Glomerular endothelial cell (primary cell): ENCODE measurements at places on chromosomes 5 and 9. TPM values are rescaled to one million over a fixed set of nuclear protein-coding genes. Genes with fewer than 3 reads are reported as not detected.

DNA sequence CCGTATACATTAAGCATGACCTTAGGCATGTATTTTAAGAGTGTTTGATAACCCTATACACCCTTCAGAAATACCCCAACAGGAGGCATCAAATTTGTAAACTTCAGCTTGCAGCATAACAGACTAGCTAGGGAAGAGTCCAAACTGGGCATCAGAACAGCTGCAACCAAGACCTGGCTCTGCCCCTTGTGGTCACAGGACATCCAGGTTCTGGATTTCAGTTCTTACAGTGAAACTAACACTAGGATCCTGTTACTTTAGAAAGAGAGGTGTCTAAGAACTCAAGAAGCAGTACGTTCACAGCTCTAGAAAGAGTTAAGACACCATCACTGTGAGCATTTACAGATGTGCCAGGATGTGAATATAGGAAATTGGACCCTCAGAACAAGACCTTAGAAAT, 229.8 kb downstream of the BNC2 start:
- no peak for DNase-seq

GRCh38 chr9:82829818-82830217, 233.1 kb downstream of the RASEF start:
- no peak for DNase-seq

Gene TAF1L
- under 0.01 TPM in 1 of 2 replicates, not detected in the other for total RNA-seq

Gene CAAP1
- total RNA-seq: 11.8 and 17.2 TPM in 2 replicates
